ENCODE measurements at places on chromosomes 11 and 22.

- DNase-seq: no peak
Observed at GRCh38 chr22:41681616-41682015, 7.1 kb downstream of the SNU13 start.

DNA sequence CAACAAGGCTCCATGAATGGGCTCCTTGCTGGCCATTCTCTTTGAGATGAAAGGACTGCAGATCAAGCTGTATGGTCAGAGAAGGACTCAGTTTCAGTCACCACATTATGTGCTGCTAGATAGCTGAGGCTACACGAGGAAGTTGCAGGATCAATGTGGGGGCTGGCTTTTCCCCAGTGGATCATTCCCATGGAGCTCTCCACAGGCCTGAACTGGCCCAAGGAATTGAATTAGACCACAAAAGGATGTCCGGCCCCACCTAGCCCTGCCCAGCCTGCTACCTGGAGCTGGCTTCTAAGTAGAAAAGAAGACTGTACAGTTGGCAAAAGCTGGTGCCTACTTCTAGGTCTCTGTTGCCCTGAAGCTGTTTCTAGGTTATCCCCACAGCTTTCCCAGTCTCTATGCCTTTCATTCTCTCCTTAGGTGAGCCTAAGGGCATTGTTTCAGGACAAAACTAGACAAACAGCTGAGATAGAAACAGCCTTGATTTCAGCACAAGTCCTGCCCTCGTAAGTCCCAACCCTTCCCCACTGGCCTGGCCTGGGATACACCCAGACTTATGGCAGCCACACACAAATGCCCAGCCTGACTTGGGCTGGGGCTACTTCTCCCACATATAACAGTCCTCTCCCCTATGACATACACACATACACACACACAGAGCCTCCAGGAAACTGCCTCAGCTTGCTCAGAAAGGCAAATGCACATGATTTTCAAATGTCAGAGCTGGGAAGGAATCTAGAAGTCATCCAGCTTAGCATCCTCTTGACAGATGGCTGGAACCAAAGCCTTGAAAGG is 129.1 kb upstream of the NCAM1 start:
- DNase-seq: no peak

DNA sequence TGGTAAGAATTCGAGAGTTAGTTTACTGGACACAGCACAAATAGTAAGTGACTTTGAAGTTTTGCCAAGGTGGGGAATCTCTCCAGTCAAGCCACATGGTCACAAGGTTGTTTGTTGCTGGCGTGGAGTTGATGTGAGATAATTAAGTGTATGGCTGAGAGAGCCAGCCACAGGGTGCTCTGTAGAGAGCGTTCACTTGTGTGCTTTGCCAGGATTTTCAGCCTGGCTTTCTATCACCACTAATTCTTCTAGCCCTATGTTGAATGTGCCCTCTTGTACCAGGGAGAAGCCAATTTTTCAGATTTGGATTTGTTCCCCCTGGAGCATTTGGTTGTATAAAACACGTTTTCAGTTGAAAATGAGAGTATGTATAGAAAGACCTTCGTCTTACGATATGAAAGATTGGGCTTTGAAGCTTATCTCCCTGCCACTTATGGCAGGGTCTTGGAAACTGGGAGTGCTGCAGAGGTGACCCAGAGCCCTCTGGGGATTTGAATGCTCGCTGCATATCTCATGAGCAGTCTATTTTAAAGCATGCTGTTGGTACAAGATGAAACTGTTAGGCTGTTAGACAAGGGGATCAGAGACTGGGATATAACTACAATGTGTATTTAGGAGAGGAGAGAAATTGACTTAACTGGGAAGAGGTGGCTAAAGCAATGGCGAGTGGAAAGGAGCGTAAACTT is 28.6 kb downstream of the CSRP3 start:
- DNase-seq: no peak

GRCh38 chr22:45318558-45319323 is 9.0 kb downstream of the FAM118A start:
- DNase-seq: no peak

- no peak for DNase-seq
Observed at GRCh38 chr22:31083923-31084810, 3.0 kb downstream of the SMTN start.

DNA sequence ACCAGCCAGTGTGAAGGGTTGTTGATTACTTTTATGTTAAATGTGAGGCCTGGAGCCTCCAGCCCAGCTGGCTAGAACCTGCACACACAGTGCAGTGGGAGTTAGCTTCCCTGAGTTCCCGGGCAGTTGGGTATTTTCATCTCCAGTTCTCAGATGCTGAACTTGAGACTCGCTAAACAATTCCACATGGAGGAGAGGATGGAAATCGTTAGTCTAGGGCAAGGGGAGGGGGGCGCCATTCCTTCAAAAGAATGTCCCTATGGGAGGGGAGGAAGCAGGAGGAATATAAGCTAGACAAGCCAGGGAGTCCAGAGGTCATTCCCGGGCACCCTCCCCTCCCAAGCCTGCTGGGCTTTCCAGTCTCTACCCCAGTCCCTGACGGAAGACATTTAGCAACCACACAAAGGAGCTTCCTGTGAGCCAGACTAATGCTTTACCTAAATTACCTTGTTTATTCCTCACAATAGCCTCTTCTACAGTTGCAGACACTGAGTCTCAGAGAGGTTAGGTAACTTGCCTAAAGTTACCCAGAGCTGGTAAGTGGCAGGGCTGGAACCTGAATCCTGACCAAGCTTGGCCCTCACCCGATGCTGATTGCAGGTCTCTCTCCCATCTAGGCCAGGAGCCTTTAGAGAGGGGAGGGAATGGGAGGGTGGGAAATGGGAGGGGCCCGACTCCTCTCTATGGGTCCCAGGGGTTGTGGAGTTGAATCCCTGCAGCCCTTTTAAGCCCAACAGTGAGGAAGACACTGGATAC is 1.9 kb upstream of the TSKU start:
- DNase-seq: no peak

DNA sequence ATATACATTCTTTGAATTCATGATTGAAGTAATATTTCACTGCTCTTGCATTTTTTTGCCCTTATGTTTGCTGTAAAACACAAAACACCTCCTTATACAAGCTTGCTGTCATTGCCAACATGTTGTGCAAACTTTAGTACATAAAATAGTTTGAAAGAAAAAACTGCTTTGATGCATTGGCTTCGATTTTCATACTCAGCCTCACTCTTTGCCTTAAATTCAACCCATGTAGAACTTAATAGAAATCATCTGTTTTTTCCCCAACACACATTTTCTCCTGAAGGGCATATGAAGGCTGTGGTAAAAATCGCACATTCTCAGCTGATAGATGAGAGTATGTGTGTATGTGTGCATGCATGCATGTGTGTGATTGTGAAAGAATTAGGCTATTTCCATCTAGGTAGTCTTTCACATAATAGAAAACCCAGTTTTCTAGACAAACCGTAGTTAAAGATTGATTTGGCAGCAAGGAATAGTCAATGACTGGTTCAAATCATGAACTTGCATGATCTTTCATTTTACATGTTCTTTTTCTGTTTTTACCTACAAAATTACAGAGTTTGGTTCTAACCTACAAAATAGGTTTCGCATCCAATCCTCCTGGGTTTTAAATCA is 72.8 kb upstream of the MTMR2 start:
- no peak for DNase-seq

GRCh38 chr11:13205486-13205885 is 72.1 kb upstream of the BMAL1 start:
- no peak for DNase-seq

DNA sequence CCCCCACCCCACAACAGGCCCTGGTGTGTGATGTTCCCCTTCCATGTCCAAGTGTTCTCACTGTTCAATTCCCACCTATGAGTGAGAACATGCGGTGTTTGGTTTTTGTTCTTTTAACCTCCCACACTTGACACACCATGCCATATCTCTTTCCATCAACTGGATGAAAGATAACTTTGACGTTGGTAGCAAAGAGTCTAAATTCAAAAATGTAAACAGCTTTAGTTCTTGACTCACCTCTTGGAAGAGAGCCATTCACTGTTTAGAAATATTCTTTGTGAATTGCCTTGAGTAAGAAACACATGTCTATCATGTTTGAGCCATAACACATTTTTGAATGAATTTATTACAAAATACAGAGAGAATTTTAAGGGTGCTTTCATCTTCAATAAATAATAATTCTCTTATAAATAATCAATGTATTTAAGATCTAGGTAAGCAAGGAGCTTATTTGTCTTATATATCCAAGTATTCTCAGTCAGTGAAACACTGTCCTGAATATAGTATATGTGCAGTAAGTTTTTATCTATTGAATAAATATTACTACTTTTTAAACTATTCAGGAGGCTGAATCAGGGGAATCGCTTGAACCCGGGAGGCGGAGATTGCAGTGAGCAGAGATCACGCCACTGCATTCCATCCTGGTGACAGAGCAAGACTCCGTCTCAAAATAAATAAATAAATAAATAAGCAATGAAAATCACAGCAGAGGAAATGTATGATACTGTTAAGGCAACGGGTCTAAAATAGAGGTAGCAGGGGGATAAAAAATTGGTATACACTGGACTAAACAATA is 6.7 kb downstream of the CARD18 start:
- DNase-seq: no peak

DNA sequence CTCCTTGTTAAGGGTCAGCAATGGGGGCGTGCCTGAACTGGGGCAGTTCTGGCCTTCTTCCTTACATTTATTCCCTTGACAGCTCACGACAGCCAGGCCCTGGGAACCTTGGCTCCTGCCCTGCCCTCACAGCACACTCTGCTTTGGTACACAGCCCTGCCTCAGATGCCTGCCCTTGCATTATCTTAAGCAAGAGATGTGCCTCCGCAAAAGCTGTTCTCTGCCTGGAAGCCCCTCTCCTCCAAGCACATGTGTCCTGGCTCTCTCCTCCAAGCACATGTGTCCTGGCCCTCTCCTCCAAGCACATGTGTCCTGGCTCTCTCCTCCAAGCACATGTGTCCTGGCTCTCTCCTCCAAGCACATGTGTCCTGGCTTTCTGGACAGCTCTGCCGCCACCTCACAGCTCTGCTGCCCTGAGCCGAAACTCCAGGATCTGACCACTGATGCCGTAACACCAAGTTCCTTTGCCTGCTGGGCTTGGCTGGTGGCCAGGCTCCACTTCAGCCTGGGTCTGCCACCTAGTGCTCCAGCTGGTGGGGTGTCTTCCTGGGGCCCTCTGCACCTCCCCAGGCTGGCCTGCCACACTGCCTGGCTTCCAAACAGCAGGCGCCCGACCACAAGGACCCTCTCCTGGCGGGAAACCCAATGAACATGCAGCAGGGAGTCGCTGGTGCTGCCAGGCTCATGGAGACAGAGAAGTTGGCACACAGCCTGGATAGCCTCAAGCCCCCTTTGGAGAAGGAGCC is 53.0 kb downstream of the SCUBE1 start:
- no peak for DNase-seq

DNA sequence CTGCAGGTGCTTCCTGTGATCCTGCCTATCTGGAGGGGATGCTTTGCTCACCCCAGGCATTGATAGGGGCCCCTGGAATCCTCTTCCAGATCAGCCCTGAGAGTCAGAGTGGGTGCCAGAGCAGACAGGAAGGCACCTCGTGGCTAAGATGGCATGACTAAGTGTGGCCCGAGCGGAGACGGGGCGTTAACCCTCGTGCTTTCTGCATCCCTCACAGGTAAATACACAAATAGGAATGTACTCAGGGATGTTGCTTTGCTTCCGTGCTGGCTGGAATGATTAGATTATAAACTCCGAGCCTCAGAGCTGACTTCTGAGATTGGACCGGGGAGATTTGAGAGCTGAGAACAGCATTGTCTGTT is 312.7 kb upstream of the B3GAT1 start:
- no peak for DNase-seq

All from stimulated activated CD4-positive, alpha-beta T cell treated with anti-CD3 and anti-CD28 coated beads, Interleukin-1b, Interleukin-23, amount 100 ng/mL, for 1 hour (primary cell).